ENCODE measurements at places on chromosomes 6 and 20. TPM values are rescaled to one million over a fixed set of nuclear protein-coding genes. Genes with fewer than 3 reads are reported as not detected.

- H3K4me3 ChIP-seq = no peak overlapping the region
- DNase-seq = no peak
- H3K27ac ChIP-seq = no peak overlapping the region
- H3K4me1 ChIP-seq = peaks cover 25% of the 10 kb centered on the region
Observed at GRCh38 chr20:57711826-57712225, 2.0 kb upstream of the PMEPA1 start.

DNA sequence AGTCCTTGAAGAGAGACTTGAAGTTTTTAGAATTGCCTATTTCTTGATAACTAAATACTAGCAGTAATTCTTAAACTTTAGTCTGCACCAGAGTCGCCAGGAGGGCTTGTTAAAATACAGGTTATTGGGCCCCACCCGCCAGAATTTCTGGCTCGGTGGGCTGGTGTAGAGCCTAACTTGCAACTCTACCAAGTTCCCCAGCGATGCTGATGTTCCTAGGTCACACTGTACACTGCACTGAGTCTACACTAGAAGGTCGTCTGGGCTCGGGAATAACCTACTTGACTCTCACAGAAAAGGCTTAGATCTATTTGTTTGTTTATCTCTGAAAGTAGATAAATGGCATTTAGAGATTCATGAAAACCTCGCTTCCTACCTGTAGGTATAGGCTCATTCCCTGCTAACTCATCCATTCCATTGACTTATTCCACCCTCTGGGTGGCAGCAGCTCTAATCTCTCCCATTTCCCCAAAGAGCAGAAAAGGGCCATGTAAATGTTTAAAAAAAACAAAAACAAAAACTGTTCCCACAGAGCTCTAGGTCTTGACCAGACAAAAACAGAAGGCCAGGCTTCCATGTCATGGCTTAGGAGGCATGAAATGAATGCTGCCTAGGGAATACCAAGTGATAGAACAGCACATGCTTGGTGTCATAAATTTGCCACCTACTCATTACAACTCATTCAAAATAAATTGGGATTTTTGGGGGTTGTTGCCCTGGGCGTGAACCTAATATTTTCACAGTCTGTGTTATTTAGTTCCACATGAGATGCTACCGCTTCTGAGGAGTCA lies 292.1 kb downstream of the ADGB start:
- no peak overlapping the region for H3K27ac ChIP-seq
- no peaks in the 10 kb centered on the region for H3K36me3 ChIP-seq
- no peaks in the 10 kb centered on the region for H3K4me1 ChIP-seq
- H3K4me3 ChIP-seq = no peak overlapping the region
- H3K27me3 ChIP-seq = no peaks in the 10 kb centered on the region
- peak; percentile 22 for DNase-seq

GRCh38 chr6:161104966-161105365 lies 113.4 kb downstream of the MAP3K4 start:
- peaks cover 31% of the 10 kb centered on the region for H3K36me3 ChIP-seq
- H3K27ac ChIP-seq = no peak overlapping the region
- no peaks in the 10 kb centered on the region for H3K4me1 ChIP-seq
- H3K4me3 ChIP-seq = no peak overlapping the region

- H3K4me3 ChIP-seq = no peak overlapping the region
- DNase-seq = no peak
- no peak overlapping the region for H3K27ac ChIP-seq
- no peaks in the 10 kb centered on the region for H3K4me1 ChIP-seq
Observed at GRCh38 chr6:90978046-90978445, 391.2 kb upstream of the MAP3K7 start.

GRCh38 chr6:70860045-70860444 lies 96.8 kb downstream of the B3GAT2 start:
- H3K4me3 ChIP-seq = no peak overlapping the region

DNA sequence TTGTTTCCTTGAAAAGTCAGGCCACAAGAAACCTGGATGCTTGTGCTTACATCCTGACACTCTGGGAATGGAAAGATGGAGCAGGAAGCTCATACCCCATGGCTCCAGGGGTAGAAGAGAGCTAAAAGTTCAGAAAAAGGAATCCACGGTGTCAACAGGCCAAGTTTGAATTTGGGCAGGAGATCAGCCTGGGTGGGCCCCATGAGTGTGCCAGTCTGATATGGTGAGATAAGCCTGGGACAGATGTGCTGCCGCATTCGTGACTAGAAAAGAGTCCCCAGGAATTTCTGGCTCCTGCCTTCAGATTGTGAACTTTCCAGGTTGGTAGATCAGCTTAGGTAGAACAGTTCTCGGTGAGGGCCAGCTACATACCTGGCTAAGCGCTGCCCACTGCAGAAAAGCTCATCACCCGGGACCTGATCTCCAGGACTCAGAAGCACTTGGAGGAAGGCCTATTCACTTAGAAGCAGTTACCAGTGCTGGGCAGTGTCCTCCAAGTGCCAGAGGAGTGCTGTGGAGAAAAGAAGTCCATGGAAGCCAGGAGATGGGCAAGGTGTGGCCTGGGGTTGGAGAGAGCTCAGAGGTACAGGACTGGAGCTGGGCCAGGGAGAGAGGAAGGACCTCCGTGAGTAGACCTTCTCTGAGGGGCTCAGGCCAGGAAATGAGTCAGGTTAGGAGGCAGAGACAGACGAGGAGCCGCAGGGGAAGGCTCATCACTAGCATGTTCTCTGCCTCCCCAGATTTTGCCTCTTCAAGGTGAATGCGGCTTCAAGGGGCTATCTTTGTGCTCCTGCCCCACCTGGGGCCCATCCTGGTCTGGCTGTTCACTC lies at the start of gene TSPO2:
TSS of gene TSPO2 (plus strand) at position 242 of the 830 bp plus-strand sequence. CDS start at position 761, 519 bp downstream.
- no peak within 1 kb of the TSS for H3K27ac ChIP-seq
- no peaks in the 10 kb centered on the region for H3K4me1 ChIP-seq
- no peak for DNase-seq
- H3K27me3 ChIP-seq = no peaks in the 10 kb centered on the region

DNA sequence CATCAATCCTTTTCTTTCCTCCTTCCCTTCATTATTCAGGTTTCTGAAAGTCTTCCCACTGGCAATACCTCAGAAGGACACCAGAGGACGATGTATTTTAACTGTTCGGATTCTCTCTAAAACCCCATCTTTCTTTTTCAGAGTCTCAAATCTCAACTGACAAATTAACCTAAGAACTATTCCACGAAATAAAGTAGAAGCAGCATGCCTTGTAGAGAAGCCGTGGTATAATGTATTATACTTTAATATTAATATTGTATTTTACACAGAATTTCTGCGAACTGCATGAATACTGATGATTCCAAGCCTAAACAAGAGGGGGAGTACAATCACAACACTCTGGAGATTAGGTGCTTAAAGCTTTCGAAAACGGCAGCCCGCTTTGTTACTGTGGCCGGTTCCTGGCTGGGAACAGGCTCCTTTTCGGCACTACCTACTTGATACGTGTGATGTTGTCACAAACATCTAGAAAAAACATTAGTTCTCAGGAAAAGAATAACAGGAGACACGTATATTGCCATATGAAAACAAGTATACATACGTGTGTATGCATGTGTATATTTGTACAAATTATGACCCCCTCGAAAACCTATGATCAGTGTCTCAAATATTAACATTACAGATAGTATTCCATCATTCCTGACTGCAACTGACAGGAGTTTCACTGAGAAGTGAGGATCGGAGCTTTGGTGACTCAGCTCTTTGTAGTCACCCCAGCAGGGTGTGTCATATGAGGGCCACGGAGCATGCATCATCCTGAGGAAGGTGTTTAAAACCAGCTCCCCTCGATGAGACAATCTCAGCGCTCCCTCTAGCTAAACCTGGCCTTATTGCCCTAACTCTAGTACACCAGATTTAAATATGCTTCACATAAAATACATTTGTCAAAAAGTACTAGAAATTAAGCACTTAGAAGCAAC lies 319.7 kb upstream of the TCF21 start:
- peak overlapping the region; percentile 37 for H3K4me3 ChIP-seq
- DNase-seq = peak; percentile 77
- no peak overlapping the region for H3K27ac ChIP-seq

DNA sequence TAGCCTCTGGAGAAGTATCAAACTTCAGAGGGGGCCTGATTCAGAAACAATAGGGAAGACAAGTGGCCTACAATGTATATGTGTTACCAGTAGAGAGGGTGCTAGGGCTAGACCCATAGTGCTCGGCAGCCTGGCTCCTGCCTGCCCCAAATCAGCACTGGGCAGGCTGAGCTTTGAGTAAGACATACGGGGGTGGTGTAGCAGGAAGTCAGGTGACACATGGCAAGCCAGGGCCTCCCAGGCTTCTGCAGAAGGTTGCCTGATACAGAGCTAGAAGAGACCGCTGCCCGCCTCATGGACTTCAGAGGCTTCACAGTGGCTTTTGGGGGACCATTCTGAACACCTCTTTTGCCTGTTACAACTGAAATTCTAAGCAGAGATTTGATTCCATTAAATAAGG lies 43.4 kb downstream of the RALY start:
- no peak overlapping the region for H3K4me3 ChIP-seq
- peaks cover 21% of the 10 kb centered on the region for H3K4me1 ChIP-seq
- no peak for DNase-seq
- H3K27me3 ChIP-seq = no peaks in the 10 kb centered on the region

DNA sequence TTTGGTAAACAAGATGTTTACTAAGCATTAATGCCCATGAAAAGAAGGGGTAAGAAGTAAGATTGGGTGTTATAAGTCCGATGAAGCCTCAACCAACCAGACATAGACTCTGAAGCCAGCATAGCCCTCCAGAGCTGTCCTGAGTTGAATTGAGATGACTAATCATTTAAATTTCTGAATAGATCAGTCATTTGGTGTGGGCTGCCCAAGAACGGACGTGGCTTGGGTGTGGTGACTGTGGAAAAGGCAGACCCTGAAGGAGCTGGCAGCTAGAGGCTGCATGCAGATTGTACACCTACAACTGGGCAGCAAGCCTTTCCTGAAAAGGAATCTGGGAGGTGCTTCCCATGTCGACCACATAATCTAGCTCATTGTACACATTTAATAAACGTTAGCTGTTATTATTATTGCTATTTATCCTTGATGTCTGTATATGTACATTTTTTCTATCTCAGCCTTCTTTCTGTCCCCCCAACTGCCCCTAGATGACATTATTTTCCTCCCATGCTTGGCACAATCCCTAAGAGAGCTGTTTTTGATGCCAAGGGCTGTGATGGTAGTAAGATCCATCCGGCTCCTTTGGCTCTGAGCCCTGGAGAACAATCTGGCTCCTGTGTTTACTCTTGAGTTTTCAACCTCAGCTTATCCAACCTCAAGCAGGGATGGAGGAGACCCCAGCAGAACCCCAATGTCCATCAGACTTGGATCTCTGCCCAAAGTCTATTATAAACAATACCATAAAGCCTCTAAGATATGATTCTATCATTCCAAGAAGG lies 57.6 kb upstream of the JAG1 start:
- no peak overlapping the region for H3K4me3 ChIP-seq
- no peaks in the 10 kb centered on the region for H3K27me3 ChIP-seq
- H3K27ac ChIP-seq = no peak overlapping the region
- no peaks in the 10 kb centered on the region for H3K36me3 ChIP-seq
- H3K4me1 ChIP-seq = no peaks in the 10 kb centered on the region

DNA sequence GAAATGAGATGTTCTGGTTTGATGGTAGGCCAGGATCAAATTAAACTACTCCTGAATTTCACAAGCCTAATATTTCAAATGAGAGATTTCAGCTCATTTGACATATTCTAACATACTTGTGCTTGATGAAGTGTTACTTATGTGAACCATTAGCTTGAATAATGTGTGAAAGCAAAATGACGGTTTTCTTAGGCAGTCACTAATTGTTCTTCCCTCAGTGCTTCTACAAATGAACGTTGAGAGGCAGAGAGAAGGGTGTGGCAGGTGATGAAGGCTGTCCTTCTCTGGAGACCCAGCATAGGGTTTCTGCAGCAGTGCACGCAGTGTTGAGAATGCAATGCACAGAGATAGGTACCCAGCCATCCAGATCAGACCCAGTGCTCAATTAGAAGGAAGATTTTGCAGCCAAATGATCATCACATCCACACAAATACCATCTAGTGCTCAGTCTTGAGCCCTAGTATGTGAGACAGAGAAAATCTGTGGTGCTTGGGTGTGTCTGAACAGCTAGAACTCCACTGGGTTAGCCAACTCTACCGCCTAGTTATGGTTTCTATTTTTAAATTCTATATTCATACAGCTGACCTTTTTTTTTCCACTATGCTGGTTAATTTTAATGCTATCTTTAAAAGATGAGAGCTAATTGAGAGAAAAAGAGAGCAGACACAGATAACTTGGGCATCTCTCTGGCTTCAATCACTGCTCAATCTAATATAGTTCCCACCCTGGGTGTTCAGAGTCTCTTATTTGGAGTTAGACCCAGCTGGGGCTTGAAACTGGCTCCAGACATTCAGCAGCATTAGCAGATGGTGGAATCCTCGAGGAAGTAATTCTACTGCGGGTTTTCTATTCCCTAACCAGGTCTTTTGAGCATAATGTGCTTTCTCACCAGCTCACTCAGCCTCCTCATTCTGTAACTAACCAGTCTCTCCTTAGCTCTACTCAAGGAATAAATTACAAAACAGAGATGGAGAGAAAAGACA lies 4.4 kb upstream of the MYLIP start:
- no peaks in the 10 kb centered on the region for H3K27me3 ChIP-seq
- no peaks in the 10 kb centered on the region for H3K36me3 ChIP-seq
- no peaks in the 10 kb centered on the region for H3K4me1 ChIP-seq
- DNase-seq = no peak

DNA sequence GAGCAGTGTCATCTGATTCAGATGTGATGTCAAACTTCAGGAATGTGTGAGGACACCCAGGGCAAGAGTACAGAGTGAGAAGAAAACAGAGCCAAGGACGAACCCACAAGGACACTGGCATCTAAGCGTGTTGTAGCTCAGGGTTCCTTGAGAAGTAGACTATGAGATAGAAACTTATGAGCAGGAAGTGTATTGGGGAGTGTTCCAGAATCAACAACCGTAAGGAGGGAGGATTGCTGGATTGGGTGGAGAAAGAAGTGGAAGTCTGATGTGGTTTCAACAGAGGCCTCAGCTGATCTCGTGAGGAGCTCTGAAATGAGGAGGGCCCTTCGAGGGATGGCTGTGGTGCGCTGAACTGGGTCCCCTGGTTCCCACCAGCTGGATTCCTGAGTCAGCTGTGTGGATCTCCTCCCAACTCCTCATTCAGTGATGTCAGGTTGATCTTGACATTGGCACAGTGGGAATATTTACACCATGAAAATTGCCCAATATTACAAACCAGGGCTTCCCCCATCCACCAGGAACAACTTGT lies 25.7 kb upstream of the IGF2R start:
- H3K4me1 ChIP-seq = no peaks in the 10 kb centered on the region
- H3K4me3 ChIP-seq = no peak overlapping the region
- peaks cover 4% of the 10 kb centered on the region for H3K36me3 ChIP-seq
- no peaks in the 10 kb centered on the region for H3K27me3 ChIP-seq

DNA sequence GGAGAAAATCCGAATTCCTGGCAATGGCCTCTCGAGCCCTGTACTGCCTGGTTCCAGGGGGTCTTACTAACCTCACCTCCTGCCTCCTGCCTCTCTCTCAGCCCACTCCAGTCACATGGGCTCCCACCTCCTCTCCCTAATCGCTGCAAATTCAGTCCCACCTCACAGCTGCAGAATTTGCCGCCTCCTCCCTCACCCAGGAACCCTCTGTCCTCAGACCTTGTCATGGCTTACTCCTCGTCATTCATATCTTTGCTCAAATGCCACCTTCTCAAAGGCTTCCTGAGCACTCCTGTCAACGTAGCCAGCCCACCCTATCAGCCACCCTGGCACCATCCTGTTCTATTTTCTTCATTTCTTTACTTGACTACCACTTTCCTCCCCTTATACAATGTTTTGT lies 89.0 kb downstream of the SLC2A10 start:
- H3K4me3 ChIP-seq = no peak overlapping the region
- H3K36me3 ChIP-seq = no peaks in the 10 kb centered on the region
- H3K27me3 ChIP-seq = no peaks in the 10 kb centered on the region
- no peak overlapping the region for H3K27ac ChIP-seq
- no peaks in the 10 kb centered on the region for H3K4me1 ChIP-seq
- no peak for DNase-seq

The CLPSL1 gene
- total RNA-seq = not detected

The ZC3H12D gene
- total RNA-seq = 0.07 TPM

The AIF1 gene
- 6.2 TPM for total RNA-seq
